ENCODE measurements at places on chromosomes 3 and 15. TPM values are rescaled to one million over a fixed set of nuclear protein-coding genes. Genes with fewer than 3 reads are reported as not detected.
A peak's percentile ranks its signal among the peaks of the same experiment; 100 is the strongest.

Gene MEX3B
- 0.47 TPM for polyA plus RNA-seq

- peak; percentile 24 for DNase-seq
Observed at GRCh38 chr3:108006077-108006771, 84.6 kb downstream of the CD47 start.

GRCh38 chr15:36495456-36495991 is 83.9 kb upstream of the CDIN1 start:
- DNase-seq = no peak

DNA sequence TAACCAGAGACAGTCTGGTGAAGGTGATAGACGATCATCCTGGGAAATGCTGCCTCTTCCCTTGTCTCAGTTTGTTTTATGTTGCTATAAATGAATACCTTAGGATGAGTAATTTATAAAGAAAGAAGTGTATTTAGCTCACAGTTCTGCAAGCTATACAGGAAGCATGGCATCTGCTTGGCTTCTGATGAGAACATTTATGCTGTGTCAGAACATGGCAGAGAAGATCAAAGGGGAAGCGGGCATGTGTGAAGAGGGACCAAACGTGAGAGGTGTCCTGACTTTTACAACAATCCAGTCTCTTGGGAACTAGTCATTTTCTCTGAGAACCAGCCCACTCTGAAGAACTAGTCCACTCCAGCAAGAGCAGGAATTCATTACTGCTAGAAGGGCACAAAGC is 9.6 kb downstream of the CMC1 start:
- no peak for DNase-seq

Gene ZNF80
- not detected for polyA plus RNA-seq

Gene NOX5
- polyA plus RNA-seq = 0.04 TPM

DNA sequence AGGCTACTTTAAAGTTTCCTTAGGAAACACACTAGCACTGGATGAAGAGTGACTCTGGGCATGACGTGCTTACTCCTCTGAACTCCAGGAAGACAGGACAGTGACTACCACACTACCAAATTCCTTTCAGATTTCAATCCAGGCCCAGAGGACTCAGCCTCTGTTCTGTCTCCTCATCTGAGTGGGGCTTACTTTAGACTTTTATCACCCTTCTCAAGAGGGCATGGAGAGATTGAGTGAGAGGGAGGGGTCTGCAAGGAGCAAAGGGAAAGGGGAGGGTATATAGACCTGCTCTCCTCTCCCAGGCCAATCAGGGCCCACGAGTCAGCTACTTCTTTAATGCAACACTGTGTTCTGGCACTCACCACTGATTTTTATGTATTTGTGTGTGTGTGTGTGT is 29.4 kb upstream of the RSL24D1 start:
- no peak for DNase-seq

DNA sequence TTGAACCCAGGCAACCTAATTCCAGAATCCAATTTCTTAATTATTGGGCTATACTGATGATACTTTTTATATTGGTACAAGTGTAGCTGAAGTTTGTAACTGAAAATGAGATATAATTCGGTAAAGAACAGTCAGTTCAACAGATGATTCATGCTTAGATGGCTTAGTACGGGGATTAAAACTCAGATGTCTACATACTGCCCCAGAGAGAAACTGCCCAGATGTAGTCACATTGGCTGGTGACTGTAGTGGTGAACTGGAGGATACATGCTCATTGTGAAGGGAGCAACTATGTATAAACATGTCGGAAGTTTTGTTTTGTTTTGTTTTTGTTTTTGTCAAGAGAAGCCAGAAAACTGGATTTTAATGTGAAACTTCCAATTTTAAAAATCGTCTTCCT is 179.6 kb downstream of the ADAMTSL3 start:
- no peak for DNase-seq

DNA sequence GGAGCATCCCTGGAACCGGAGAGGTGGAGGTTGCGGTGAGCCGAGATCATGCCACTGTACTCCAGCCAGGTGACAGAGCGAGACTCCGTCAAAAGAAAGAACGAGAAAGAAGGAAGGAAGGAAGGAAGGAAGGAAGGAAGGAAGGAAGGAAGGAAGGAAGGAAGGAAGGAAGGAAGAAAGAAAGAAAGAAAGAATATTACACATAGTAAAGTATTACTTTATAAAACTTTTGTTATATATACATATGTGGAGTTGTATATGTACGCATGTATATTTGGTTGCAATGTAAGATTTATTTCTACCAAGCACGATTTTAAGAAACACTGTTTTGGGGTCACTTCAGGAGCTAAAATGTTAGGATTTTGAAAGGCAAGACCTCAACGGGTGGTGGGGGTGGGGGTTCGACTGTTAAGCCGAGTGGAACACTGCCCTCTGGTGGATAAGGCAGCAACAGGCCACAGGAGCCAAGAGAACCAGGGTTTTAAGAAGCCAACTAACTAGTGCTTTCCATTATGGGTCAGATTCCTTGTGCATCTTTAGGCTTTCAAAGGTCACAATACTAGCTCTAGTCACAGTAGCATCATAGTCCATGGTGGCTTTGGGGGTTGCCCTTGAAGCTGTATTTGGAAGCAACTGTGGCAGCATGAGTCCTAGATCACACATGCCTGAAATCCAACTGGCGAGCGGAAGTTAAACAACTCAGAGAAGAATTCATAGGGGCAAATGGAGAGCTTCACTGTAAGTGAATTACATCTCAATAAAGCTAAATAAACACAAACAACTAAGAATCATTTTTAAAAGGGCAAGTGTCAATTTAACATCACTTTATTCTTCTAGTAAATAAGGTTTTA is 22.5 kb downstream of the GLB1 start:
- DNase-seq = peak; percentile 26

DNA sequence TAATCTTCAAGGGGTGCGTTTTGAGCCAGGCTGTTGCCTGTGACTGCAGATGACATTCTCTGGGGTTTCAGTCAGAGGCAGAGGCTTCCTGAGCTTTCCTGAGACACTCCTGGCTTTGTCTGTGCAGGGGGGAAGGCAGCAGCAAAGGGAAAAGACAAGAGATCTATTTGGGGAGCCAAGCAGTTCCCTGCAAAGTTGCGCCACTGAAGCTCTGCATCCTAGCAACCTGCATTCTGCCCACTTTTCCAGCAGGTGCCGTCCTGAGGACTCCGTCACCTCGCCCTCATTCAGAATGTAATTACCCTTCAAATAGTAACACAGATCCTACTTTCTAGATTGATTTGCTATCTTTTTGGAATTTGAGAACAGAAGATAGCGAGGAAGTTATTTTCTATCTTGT is 1.9 kb upstream of the TMEM158 start:
- no peak for DNase-seq

DNA sequence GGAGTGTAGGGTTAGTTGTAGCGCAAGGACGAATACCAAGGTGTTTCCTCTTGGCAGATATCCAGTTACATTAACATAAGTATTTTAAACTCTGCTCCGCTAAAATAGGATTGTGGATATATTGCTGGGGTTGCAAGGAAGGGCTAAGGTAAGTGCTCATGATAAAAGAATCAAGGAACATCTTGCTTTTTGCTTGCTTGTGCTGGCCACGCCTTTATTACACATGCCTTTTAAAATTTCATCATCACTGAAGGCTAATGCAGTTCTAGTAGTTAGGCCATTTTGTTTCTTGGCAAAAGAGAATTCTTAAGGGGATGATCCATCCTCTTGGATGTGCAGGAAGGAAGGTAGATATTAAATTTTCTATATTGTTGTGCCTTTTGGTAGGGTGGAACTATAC is 415.6 kb upstream of the TPM1 start:
- DNase-seq = no peak

- no peak for DNase-seq
Observed at GRCh38 chr3:38554127-38554827, 58.1 kb downstream of the EXOG start.

Gene SSUH2
- 1.8 TPM for polyA plus RNA-seq

DNA sequence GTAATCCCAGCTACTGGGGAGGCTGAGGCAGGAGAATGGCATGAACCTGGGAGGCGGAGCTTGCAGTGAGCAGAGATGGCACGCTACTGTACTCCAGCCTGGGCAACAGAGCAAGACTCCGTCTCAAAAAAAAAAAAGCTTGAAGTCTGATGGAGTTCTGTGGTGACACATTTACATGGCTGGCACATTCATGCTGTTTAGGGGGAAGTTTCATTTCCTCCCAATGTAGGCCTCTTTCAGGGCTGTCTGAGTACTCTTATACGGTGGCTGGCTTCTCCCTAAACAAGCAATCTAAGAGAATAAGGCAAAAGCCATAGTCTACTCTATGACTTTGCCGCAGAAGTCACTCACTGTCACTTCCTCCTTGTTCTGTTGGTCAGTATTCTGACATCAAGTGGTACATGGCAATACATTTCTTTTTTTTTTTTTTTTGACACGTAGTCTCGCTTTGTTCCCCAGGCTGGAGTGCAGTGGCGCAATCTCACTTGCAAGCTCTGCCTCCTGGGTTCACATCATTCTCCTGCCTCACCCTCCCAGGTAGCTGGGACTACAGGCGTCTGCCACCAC is 41.2 kb downstream of the OIP5 start:
- DNase-seq = no peak

Gene DALRD3
- polyA plus RNA-seq = 57.2 TPM

DNA sequence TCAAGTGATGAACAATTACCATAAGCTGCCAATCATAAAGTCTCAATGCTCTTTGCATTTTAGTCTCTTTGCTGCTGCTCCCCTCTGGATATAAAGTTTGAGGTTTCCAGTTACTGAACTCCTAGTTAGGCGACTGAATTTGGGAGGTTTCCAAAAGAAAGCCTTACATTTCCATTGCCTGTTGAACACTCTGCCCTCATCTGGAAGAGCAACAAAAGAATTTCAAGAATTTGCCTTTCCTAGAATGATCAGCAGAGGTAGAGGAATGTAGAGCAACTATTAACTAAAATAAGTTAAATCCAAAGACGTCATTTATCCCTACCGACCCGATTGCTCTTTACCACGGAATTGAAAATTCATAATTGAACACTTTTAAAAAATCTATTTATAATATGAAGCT is 53.4 kb upstream of the PRICKLE2 start:
- DNase-seq = no peak

DNA sequence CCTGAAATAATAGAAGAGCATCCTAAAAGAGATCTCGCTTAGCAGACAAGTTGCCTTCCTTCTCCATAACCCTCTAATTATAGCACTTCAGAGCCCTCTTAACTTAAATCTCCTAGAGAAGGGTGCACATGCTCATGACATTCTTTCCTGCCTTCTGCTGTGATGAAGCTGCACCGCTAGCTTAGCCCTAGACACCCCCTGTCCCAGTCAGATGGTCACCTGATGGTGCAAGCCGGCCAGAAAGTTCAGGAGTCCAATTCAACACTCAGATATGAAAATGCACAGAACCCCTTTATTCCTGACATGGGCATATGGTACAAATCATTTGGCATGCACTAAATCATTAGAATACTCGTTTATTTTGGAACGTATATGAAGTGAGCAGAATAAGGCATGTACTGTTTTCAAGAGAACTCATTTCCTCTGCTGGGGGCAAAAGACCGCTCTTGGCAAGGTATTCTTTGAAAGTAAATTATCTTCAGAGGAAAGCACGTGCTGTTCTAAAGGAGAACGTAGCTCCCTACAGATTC is 420.4 kb upstream of the PROK2 start:
- no peak for DNase-seq

Gene FOXL2NB
- not detected for polyA plus RNA-seq

DNA sequence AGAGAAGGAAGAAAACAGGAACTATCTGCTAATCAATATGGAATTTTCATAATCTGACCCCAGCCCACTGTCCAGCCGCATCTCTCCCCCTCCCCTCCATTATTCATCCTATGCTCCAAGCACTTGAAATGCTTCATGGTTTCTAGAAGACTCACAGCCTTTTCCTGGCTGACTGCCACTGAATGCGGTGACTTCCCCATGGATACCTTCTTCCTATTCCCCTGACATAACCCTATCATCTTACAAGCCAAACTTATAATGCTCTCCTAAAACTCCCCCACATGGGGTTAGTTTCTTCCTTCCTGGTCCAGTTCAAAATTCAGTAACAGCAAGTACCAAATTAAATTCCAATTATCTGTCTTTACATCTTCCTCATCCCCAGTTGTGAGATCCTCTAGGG is 31.2 kb upstream of the PTX3 start:
- DNase-seq = no peak

- no peak for DNase-seq
Observed at GRCh38 chr3:159892171-159892795, 96.4 kb upstream of the IL12A start.

Gene ESYT3
- 1.2 TPM for polyA plus RNA-seq

GRCh38 chr3:186988806-186989205 is 58.5 kb downstream of the ST6GAL1 start:
- no peak for DNase-seq

DNA sequence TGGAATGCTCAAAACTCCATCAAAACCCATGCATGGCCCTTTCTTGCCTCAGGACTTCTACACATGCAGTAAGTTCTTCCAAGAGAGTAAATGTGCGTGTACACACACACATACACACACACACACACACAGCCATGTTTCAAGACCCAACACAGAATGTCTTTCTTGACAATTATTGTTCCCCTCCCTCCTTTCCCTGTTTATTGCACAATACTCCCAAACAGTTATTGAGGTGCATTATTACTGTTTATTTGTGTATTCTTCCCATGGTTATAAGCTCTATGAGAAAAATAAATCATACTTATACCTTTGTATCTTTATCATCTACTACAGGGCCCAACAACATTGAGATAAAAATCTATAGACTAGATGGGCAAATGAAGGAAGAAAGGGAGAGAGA is 523.8 kb upstream of the NAALADL2 start:
- DNase-seq = no peak

DNA sequence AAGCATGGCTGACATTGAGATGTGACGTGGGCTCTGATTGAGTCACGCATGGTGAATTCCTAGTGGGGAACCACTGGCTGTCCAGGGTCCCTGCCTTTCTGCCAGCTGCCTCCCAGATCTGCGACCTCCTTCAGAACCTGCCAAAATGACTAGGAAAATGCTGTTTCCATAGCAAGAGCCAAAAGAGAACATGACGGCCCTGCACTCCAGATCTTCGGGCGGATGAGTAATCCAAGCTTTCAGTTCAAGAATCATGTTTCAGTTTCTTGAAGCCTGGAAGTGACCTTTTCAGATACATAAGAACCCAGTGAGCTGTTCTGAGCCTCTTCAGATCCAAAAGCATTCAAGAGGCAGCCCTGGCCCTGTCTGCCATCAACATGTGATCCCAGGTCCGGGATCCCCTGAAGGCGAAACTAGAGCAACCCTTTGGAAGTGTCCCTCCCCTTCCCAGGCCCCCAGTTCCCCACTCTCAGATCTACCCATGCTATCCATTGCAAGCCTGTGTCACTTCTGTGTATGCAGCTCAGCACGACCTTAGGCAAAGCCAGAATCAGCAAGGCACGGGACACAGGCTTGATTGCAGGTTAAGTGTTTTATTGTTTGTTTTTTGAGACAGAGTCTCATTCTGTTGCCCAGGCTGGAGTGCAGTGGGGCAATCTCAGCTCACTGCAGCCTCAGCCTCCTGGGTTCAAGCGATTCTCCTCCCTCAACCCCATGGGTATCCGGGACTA is 19.7 kb downstream of the ANKRD63 start:
- DNase-seq = no peak

Gene ECE2
- 7.7 TPM for polyA plus RNA-seq

GRCh38 chr15:66831801-66832390 is 129.9 kb downstream of the SMAD6 start:
- no peak for DNase-seq

Gene DGKG
- 1.6 TPM for polyA plus RNA-seq

Gene PLEKHO2
- polyA plus RNA-seq = 5.0 TPM
